ENCODE measurements at places on chromosomes 5 and 9. TPM values are rescaled to one million over a fixed set of nuclear protein-coding genes. Genes with fewer than 3 reads are reported as not detected.

- peak; percentile 26 for DNase-seq
Measured at GRCh38 chr9:121133104-121133816, 58.5 kb downstream of the CNTRL start.

GRCh38 chr9:24986331-24986730 is 440.6 kb upstream of the IZUMO3 start:
- no peak for DNase-seq

DNA sequence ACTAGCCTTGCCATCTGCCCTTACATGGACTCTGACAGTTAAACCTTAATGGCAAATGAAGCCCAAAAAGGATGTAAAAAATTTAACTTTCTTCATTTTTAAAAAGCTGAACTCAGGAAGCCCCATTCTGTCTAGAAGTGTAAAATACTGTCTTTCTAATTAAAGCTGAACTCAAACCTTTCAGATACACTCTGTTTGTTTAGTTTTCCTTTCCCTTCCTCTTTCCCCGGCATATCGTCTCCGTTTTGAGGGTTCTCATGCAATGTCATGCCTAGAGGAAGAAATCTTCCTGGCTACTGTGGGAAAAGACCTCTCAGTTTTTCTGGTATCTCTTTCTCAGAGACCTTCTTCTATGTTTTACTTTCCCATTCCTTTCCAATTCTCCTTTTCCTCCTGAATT is 841.5 kb downstream of the DTWD2 start:
- DNase-seq = no peak

The SLC24A2 gene
- 0.03 TPM for total RNA-seq

GRCh38 chr5:32713361-32713769 is 2.2 kb downstream of the NPR3 start:
- DNase-seq = no peak

DNA sequence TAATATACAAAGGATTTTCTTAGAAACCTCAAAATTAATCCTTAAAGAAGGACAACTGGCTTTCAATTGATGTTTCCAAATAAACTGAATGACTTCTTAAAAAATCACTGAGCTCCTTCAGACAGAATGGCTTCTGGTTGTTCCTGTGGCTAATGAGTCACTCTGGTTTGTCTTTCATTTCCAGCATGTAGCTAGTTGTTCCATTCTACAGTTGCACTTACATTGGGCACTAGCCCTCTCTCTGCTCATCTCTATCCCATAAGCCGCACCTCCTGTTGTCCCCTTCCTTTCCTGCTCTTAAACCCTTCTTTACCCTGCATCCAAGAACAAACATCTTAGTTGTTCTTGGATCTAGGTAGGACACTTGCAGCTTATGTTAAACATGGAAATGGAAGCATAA is 235.3 kb upstream of the HAPLN1 start:
- DNase-seq = no peak

DNA sequence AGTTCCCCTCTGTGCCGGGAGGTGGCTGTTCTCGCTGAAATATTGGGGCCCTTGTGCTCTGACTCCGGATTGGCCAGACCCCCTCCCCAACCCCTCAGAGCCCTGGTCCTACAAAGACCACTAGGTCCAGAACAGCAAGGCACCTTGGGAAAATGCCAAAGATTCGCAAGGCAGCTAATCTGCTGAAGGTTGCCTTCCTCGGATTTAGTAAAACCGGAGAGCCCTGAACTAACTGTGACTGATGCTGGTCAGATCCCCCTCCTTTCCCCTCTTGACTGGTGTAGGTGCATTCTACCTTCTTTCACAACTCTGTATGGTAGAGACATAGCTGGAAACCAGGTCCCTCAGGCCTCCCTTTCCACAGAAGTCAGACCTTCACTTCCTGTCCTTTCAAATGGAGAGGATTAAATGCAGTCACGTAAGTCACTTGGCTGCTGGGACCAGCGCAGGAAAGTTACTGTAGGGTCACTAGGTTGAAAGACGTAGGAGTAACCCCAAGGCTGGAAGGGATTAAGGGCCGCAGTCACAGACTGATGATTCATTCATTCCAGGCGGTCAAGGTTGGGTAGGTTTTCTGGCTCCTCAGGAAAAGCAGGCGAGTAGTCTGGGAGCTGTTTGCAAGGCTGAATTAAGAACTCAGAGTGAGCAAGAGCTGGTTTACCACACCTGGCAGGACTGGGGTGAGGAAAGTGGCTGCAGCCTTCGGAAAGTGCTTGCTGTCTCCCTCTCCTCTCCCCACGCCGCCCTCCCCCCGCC is 5.3 kb downstream of the BARX1 start:
- DNase-seq = no peak

GRCh38 chr5:72630721-72631120 is 123.5 kb upstream of the ZNF366 start:
- DNase-seq = no peak

DNA sequence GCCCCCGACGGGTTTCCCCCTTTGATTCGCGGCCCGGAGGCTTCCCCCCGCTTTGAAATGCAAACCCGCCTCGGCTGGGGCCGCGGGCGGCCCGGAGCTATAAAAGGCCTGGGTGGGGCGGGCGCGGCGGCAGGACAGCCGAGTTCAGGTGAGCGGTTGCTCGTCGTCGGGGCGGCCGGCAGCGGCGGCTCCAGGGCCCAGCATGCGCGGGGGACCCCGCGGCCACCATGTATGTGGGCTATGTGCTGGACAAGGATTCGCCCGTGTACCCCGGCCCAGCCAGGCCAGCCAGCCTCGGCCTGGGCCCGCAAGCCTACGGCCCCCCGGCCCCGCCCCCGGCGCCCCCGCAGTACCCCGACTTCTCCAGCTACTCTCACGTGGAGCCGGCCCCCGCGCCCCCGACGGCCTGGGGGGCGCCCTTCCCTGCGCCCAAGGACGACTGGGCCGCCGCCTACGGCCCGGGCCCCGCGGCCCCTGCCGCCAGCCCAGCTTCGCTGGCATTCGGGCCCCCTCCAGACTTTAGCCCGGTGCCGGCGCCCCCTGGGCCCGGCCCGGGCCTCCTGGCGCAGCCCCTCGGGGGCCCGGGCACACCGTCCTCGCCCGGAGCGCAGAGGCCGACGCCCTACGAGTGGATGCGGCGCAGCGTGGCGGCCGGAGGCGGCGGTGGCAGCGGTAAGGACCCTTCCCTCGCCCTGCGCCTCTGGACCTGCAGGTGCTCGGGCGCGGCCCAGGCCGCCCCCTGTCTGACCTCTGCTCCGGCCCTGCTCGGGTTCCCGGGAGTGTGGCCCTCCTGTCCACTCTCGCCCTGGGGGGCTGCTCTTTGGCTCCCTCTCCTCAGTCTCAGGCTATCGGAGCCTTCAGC is at the start of gene CDX1:
CDX1 (plus strand) TSS at position 129 of the 862 bp plus-strand sequence; CDS start at position 228, 99 bp downstream.
- DNase-seq = no peak

- DNase-seq = peak; percentile 91
Measured at GRCh38 chr9:121326130-121326838, 43.8 kb downstream of the STOM start.

The SH2D3C gene
- total RNA-seq = 24.1 TPM

The KCNV2 gene
- not detected for total RNA-seq

The GRPEL2 gene
- 18.4 TPM for total RNA-seq

- DNase-seq = peak; percentile 64
Measured at GRCh38 chr9:134885679-134886412, 5.2 kb downstream of the FCN2 start.

The PAEP gene
- total RNA-seq = not detected

GRCh38 chr5:174317256-174317894 is 271.9 kb downstream of the NSG2 start:
- no peak for DNase-seq

- no peak for DNase-seq
Measured at GRCh38 chr5:79811904-79812303, 122.3 kb downstream of the CMYA5 start.

DNA sequence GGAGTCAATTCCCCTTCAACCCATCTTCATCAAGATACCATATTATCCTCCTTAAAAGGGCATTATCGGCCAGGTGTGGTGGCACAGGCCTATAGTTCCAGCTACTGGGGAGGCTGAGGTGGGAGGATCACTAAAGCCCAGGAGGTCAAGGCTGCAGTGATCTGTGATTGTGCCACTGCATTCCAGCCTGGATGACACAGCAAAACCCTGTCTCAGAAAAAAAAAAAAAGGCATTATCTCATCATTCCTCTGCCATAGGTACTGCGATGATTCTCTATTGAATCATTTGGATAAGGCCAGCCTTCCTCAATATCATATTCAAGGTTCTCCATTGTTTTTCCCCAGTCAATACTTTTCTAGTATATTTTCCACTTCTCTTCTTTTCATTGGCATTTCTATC is 39.2 kb upstream of the RAB3C start:
- no peak for DNase-seq

The IL5 gene
- total RNA-seq = not detected

The KYAT1 gene
- 3.9 TPM for total RNA-seq

- DNase-seq = no peak
Measured at GRCh38 chr5:168464214-168464613, 22.1 kb upstream of the RARS1 start.

- DNase-seq = no peak
Measured at GRCh38 chr5:165187815-165188214, 1682.4 kb downstream of the MAT2B start.

DNA sequence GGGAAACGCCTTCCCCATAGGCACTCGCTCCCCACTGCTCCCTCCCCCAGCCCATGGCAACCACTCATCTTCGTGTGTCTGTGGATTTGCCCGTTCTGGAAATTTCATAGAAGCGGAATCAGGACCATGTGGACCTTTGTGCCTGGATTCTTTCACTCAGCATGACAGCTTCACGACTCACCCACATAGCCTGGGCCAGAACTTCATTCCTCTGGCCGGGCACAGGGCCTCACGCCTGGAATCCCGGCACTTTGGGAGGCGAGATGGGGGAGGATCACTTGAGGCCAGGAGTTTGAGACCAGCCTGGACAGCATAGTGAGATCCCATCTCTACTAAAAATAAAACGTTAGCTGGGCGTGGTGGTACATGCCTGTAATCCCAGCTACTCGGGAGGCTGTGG is 12.1 kb upstream of the DIPK1B start:
- DNase-seq = no peak

DNA sequence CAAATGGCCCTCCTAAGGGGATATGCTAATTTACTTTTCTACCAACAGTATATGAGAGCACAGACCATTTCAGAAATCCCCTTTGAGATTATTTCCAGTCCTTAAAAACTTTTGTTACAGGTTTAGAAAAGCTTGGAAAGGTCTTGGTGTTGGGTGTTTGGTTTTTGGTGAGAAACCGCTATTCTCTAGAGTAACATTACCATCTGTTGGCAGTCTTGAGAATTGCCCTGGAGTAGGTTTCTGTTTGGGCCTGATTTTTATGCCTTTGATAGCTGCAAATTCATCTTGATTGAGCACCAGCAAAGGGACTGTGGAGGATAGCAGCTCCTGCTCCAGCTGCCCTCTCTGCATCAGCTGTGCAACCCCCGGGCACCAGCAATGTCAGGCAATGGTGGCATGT is 8.0 kb downstream of the NUDT2 start:
- DNase-seq = no peak

- DNase-seq = no peak
Measured at GRCh38 chr9:78286946-78287388, 10.0 kb upstream of the PSAT1 start.

- DNase-seq = peak; percentile 12
Measured at GRCh38 chr9:137969685-137970084, 92.1 kb downstream of the CACNA1B start.

GRCh38 chr5:149181732-149182131 is 40.4 kb downstream of the ABLIM3 start:
- no peak for DNase-seq

GRCh38 chr9:86042199-86042978 is 57.0 kb downstream of the GOLM1 start:
- no peak for DNase-seq

DNA sequence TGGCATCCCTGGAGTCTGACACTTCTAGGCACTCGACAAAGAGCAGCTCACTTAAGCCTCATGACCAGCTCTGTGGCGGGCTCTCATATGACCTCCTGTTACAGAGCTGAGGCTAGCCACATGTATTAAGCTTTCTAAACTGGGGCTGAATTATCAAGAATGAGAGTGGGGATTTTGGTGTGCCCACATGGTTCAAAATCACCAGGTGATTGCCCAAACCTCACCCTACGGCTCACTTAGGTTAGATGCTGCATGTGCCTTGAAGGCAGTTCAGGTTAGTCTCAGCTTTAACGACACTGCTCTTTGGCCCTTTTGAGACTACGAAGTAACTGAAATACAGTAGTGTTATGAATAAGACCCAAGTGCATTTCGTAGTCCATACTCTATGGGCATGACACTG is 39.4 kb upstream of the SMIM32 start:
- no peak for DNase-seq

- DNase-seq = no peak
Measured at GRCh38 chr5:36535378-36535777, 71.0 kb upstream of the SLC1A3 start.

DNA sequence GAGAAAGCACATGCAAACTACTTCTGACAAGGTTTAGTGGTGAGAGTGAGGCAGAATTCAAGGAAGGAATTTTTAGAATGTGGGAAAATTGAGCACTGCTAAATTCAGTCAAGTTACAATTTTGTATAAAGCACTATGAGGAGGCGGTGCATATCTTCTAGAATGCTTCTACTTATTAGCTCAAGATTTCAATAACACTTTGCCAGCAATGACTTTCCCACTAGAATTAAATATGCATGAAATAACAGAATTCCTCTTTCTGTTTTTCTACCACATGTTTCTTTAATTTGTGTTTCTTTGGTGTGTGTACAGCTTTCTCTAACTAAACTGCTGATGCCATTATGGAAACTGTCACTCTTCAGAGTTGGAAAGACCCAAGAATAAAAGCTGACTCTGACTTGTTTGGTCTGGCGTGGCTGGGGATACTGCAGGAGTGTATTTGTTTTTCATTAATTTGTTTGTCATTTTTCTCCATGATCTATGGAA is 163.5 kb downstream of the ARSB start:
- DNase-seq = no peak
